Umbilical cord (tissue), 2 donors: ENCODE measurements at places on chromosomes 7 and 10. TPM values are rescaled to one million over a fixed set of nuclear protein-coding genes. Genes with fewer than 3 reads are reported as not detected.

Gene ARHGEF35
- total RNA-seq = 1.9 TPM

Gene MTPN
- 87.2 TPM for total RNA-seq

Gene ADAMTS14
- total RNA-seq = 2.9 TPM

Gene UFSP1
- total RNA-seq = 3.1 TPM

Gene SH2D4B
- total RNA-seq = 1.9 TPM

Gene HSPA12A
- total RNA-seq = 13.0 TPM

Gene ADGRA1
- total RNA-seq = not detected

Gene CYP3A4
- 0.72 TPM for total RNA-seq

Gene LRRTM3
- total RNA-seq = 6.5 TPM

Gene NODAL
- 4.6 TPM for total RNA-seq

Gene HTR7
- total RNA-seq = 6.0 TPM

- peak; percentile 66 for DNase-seq
Measured at GRCh38 chr10:5503477-5503835, 4.1 kb upstream of the CALML5 start.

DNA sequence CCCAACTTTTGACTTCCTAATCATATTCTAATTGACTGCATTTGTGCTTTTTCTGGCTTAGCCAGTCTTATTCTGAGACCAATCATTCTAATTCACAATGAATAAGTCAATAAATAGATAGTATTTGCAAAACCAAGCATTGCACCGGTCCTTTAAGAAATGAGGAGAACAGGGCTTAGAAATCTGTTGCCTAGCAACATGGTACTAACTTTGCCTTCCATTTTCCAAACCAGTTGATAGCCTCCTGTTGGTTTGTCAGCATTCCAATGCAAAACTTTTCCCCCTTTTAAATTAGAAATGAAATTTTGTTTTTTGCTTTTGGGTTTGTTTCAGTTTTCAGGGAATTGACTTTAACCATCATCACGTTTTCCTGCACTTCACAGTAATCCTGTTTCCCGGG, 603.5 kb upstream of the NRP1 start:
- DNase-seq = no peak

GRCh38 chr7:130893441-130893894, 159.5 kb upstream of the KLF14 start:
- no peak for DNase-seq

DNA sequence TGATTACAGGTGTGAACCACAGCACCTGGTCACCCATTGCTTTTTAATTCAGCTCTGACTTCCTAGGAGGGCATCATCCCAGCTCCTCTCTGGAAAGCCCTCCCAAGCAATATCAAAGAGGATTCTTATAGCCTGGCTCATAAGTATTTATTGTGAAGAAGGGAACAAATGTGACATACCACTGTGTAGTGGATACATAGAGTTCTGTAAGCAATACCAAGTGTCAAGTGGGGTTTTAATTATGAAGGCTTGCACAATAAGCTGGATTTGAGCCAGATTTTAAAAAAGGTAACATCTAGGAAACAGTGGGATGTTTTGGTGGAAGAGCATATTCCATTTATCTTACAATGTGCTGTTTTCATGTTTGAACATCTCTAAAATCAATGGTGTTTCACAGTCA, 19.0 kb upstream of the PRTFDC1 start:
- DNase-seq = no peak

- no peak for DNase-seq
Measured at GRCh38 chr7:9645756-9646155, 1212.3 kb downstream of the NXPH1 start.

DNA sequence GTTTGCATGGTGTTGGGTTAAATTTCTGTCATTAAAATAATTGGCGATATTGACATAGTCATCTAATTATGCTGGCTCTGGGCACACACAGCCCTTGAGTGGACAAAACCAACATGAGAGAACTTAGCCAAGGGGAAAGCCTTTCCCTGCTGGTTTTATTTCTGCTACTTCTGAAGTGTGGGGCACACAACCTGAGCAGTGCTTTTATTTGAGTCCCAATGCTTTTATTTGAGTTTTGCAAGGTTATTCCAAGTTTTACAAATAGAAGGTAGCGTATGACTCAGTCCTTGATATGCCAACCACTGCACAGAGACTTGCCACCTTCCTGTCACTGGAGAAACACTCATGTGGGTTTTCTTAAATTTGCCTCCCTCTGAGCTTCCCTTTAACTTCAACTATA, 145.7 kb downstream of the EGFR start:
- DNase-seq = no peak

GRCh38 chr10:11339013-11339412, 272.4 kb downstream of the USP6NL start:
- no peak for DNase-seq

- no peak for DNase-seq
Measured at GRCh38 chr7:82841828-82842227, 320.9 kb downstream of the PCLO start.

- DNase-seq = no peak
Measured at GRCh38 chr7:12731214-12731656, 43.8 kb downstream of the ARL4A start.

DNA sequence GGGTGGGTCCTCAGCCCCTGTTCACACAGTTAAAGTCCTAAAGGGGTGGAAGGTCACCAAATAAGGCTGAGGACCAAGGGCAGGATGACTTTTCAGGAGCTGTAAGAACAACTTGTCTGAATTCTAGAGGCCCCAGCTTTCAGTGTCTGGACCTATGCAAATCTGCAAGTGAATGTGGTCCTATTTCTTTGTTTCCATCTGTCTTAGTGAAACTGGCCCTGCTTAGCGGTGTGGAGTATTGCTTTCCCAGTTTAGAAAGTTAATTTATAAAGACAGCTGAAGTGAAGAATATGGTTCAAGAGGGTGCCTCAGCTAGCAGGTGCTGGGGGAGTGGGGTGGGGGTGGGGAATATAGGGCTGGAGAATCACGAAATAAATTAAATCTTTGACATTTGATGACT, 40.1 kb downstream of the HHEX start:
- DNase-seq = no peak

- no peak for DNase-seq
Measured at GRCh38 chr7:2782565-2782964, 61.5 kb downstream of the GNA12 start.

DNA sequence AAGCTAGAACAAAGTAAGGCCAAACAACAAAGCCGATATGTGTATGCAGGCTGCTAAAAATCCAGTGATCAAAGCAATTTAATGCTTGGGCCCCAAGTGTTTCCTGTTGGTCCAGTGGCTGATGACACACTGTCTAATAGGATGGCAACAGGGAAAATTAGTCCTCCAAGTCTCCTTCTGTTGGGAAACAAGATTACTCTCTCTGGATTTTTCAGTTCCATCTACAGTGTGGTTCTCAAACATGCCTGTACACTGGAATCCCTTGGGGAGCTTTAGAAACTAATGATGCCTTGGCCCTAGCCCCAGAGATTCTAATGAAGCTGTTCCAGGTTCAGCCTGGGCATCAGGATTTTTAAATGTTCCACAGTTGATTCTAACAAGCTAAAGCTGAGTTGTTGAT, 198.7 kb downstream of the AHR start:
- DNase-seq = no peak

DNA sequence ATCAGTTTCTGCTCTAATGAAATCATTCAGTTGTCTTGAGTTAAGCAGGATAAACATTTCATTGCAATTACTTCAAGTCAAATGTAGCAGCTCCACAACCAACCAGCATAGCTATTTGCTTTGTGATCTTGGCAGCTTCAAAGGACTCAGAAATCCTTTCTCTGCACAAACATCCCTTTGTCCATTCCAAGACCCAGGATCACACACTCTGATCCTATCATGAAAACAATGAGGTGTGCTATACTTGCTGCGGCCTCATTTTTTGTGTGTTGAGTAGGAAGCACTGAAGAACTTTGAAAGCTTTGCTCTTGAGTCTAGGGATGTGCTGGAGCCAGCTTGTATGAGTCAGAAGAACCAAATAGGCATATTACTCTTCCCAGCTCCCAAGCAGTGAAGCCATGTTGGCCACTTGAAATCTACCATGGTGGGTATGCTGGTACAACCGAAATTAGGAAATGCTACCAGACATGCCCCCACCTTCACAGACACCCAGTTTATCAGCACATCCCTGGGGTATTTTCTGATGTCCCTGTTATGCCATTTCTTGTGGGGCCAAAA, 199.4 kb upstream of the PRSS58 start:
- DNase-seq = no peak

- DNase-seq = no peak
Measured at GRCh38 chr10:113177156-113177935, 227.3 kb downstream of the TCF7L2 start.

- DNase-seq = peak; percentile 32
Measured at GRCh38 chr7:65731562-65732035, 141.3 kb upstream of the VKORC1L1 start.

GRCh38 chr7:49294611-49295010, 370.3 kb downstream of the CDC14C start:
- no peak for DNase-seq

- DNase-seq = no peak
Measured at GRCh38 chr10:110459600-110459999, 38.1 kb upstream of the DUSP5 start.

GRCh38 chr7:100540073-100540723, 1.2 kb downstream of the AGFG2 start:
- DNase-seq = no peak

DNA sequence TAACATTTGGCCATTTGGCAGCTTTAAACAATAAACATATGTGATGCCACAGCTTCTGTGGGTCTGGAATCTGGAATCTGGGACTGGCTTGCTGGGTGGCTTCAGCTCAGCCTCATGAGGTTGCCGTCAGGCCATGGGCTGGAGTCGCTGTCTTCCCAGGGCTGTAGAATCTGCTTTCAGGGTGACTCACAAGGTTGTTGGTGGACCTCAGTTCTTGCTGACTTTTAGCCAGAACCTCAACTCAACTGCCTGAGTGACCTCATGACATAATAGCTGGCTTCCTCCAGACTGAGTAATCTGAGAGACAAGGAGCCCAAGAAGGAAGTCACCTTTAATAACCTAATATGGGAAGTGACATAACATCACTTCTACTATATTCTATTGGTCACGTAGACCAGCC, 44.6 kb upstream of the TSPAN13 start:
- no peak for DNase-seq

DNA sequence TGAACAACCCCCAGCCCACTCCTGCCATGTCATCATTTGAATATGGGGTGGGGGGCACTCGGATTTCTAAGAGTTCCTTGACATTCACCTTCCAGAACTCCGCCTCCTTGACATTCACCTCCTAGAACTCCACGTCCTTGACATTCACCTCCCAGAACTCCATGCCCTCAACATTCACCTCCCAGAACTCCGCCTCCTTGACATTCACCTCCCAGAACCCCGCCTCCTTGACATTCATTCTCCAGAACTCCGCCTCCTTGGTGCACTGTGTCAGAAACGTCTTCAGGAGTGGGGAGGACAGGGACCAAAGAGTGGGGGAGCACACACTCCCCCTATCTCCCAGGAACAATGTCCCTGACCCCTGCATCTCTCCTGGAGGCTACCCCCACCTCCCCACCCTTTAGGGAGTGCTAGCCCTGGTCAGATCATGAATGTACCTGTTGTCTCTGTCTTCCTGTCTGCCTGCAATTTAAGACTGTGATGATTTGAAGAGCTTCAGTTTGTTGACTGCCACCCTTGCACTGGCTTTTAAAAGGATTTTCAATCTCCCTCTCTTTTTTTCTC, 110.1 kb downstream of the NPTX2 start:
- DNase-seq = no peak

DNA sequence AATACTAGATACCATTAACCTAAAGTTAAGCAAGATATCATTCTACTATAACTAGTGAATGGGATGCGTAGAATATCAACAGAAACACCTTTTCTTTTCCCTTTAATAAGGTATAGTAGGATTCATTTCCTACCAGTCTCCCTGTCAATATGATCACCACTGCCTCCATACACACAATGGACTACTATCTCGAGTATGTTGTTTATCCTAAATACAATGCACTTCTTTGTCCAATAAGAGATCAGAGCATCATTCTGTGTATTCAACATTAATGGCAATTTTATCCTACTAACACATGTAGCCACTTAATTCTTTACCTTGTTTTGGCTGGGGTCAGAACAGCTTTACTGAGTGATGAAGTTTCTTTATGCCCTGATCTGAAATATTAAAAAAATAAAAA, 276.3 kb downstream of the TFEC start:
- no peak for DNase-seq

- DNase-seq = no peak
Measured at GRCh38 chr10:26690731-26691475, 6.6 kb upstream of the PDSS1 start.

DNA sequence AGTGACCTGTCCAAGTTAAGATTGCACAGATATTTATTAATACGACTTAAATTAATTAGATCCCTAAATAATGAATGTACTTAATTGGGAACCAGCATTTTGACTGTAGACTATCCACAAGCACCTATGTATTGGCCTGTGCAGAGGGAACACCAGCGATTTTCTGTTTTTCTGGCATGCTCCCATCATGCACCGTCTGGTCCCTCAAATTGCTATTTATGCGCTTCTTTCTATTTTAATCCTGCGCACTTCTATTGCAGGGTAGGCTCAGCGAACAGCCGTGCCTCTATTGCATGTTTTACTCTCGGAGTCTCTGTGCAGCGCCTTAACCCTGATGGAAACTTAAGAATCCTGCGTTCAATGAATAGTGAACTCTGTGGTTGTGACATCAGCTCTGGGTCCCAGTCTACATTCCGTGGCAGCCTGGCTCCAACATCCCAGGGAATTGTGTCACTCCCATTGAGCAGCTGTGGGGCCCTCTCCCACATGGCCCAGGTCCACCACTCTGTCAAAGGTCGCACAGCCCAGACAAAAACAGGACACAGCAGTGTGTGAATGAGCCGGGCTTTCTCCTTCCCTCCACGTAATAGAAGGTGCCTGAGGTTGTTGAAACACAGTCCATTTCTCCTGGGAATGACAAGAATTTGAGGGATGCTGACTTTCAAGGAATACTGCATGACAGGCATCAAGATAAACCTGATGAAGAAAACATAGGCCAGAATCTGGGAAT, 239.7 kb upstream of the KLF6 start:
- no peak for DNase-seq

DNA sequence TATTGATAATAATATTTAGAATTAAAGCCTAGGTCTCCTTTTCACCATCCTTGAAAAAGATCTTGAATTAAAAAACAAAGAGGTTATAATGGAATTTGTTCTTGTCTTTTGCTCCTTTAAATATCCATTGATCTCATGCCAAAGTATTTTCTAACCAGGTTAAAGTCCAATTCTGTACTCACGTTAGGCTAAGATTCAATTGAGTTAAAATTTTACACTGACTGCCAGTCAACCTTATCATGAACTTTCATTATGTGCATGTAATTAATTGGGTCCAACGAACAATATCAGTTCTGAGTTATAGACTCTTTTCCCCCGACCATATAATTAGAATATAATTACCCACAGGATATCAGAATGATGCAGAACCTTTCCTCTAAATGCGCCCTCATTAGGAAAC, 266.6 kb downstream of the DGKB start:
- no peak for DNase-seq

DNA sequence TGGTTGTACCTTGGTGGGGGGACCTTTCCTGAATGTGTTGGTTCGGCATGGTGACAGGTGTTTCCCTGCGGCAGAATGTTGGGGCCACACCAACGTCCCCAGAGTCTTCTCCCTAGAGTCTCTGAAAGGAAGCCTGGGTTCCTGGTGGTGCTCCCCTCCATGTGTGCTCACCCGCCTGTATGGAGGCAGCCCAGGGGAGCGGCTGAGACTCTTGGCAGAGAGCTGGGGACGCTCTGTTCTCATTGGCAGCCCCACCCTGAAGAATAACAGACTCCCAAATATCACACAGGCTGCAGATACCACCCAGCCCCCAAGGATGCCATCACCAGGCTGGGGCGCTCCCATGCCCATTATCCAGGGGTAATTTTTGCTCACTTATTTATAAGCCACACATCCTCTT, 34.8 kb downstream of the CHST12 start:
- DNase-seq = no peak
